ENCODE measurements at places on chromosomes 13 and 19.

DNA sequence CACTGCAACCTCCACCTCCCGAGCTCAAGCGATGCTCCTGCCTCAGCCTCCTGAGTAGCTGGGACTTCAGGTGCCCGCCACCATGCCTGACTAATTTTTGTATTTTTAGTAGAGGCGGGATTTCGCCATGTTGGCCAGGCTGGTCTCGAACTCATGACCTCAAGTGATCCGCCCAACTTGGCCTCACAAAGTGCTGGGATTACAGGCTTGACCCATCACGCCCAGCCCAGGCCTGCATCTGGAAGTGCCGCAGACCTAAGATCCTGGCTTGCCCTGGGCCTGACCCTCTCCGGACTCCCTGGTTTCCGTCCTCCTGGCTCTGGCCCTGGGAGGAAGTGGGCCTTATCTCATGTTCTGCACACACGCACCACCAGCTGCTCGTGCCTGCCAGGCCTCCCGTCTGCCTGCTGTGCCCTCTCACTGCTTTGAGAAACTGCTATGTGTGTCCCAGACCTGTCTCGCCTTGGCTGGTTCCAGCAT, 4.7 kb upstream of the PTGIR start:
- DNase-seq: no peak

- DNase-seq: no peak
These were observed 119.2 kb upstream of the IPO5 start for GRCh38 chr13:97834250-97834649.

GRCh38 chr13:30216111-30216510, 91.2 kb downstream of the KATNAL1 start:
- no peak for DNase-seq

DNA sequence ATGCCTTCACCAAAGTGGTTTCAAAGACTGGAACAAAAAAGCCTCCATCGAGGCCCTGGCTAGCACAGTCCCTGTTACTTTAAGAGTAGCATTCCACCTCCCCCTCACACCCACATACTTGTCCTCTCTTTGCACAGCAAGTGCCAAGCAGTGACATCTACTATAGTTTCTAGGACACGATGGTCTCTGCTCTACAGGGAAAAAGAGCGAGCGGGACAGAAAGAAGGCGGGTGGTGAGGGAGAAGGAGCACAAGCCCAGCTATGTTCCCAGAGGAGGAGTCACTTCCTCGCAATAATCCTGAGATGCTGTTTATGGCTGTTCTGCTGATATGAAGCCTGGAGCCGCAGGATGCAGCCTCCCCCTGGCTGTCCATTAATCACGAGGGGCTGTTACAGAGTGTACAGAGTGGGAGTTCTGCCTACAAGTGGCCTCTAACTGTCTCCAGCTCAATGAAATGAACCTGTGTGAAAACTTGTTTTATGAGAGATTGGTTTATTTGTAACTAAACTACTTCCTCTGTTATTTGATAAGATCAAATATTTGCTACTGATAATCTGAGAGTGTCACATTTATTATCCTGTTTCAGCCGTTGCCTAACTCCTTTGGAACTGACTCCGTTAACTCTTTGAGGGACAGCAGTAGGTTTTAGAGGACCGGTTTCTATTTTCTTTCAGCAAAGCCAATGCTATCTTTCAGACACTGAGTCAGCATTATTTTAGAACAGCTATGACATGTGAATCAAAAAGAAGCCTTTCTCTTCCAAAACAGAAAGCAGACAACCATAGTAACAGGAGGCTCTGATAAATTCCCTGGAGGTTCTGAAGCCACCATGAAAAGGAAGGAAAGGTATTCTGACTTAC, 208.0 kb downstream of the SPRY2 start:
- no peak for DNase-seq

DNA sequence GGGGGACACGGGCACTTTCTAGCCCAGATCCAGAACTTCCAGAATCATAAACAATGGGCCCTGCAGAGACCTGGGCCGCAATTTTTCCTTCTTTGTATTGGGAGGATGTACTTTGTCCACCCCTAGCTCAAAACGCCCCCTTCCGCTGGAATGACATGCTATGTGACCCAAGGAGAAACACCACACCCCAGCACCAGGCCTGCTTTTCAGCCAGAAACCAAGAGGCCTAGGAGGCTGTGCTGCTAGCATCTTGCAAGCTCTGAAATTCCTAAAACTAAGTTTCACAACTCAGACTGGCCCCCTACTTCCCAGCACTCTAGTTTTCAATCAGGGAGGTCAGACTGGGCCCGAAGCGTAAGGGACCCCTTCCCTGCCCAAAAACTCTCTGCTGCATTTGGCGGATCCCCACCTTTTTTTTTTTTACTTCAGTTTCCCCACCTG, 538 bp downstream of the LSM4 start:
- DNase-seq: peak; percentile 24

DNA sequence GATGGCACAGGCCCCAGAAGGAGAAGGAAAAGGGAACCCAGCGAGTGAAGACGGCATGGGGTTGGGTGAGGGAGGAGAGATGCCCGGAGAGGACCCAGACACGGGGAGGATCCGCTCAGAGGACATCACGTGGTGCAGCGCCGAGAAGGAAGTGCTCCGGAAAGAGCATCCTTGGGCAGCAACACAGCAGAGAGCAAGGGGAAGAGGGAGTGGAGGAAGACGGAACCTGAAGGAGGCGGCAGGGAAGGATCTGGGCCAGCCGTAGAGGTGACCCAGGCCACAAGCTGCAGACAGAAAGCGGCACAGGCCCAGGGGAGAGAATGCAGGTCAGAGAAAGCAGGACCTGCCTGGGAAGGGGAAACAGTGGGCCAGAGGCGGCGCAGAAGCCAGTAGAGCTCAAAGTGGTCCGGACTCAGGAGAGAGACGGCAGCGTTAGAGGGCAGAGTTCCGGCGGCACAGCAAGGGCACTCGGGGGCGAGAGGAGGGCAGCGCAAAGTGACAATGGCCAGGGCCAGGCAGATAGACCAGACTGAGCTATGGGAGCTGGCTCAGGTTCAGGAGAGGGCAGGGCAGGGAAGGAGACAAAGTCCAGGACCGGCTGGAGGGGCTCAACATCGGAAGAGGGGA, 1.1 kb downstream of the PPP1R12C start:
- peak; percentile 41 for DNase-seq

DNA sequence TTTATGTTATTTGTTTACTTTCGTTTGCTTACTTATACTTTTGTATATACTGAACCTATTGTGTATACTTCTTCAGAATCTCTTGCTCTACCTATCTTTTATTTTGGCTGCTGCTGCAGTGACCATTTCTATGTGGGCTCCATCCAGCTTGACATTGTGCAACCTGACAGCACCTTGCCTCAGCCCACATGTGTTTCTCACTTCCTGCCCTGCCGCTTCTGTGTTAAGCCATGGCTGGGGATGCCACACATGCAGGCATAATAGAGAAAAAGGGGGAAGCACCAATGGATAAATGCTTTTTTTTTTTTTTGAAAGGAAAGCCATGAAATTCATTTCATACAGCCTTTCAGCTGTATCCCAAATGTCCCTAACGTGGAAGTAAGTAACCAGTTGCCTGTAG, 147.6 kb downstream of the RBM26 start:
- no peak for DNase-seq

DNA sequence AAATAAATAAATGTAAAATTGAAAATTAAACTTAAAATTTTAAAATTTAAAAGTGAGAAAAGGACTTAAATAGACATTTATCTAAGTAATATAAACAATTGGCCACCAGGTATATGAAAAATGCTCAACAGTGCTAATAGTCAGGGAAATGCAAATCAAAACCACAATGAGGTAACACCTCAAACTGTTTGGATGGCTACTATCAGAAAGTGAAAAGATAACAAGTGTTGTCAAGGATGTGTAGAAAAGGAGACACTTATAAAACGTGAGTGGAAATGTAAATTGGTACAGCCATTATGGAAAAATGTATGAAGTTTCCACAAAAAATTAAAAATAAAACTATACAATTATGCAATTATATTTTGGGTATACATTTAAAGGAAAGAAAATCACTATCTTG, 752.2 kb downstream of the EFNB2 start:
- no peak for DNase-seq

GRCh38 chr13:97385854-97386253, 48.1 kb upstream of the RAP2A start:
- DNase-seq: no peak

DNA sequence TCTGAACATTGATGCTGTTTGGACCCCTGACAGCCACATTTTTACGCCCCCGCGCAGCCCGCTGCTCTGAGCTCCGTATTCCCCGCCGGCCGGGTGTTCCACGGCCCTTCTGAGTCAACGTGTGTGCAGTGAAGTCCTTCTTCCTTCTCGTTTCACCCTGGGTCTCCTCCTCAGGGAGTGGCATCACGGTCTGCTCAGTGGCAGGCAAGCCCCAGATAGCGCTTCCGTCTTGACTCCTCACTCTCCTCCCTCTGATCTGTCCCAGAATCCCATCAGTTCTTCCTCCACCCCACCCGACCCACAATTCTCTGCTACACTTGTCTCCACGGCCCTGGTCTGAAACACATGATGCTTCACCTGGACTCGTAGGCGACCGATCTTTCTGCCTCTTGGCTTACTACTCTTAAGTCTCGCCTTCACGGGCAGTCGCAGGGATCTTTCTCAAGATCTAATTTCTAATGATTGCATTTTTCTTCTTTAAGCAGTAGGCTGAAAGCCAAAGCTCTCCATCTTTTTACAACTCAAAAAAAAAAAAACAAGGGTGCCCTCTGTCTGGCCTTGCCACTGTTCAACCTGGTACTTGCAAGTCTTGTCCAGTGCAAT, 33.9 kb downstream of the CCNE1 start:
- DNase-seq: peak; percentile 39

- no peak for DNase-seq
These were observed 16.5 kb upstream of the NDUFS7 start for GRCh38 chr19:1366899-1367870.

GRCh38 chr13:32650705-32651311, 64.6 kb downstream of the PDS5B start:
- peak; percentile 61 for DNase-seq

DNA sequence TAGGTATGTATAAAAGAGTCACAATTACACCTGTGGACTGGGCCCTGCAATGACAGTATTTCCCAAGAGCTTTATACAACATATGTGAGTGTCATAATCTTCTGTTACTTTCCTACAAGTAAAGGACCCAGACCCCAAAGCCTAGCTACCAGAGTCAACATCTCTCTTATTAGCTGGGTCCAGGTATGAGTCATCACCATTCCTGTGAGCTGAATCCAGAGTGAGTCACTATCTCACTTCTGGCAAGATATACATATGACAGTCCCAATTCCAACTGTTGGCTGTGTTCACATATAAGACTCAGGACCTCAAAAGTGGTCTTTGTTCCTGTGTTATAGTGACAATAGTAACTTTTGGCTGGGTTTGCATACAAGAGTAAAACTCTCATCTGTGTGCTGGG, 46.7 kb downstream of the ZNF729 start:
- no peak for DNase-seq

All from activated CD4-positive, alpha-beta T cell treated with anti-CD3 and anti-CD28 coated beads for 4 hours (primary cell).